ENCODE measurements at places on chromosomes 11 and 22.

- no peak for DNase-seq
Observed at GRCh38 chr11:117851852-117852251, 24.6 kb downstream of the FXYD6 start.

DNA sequence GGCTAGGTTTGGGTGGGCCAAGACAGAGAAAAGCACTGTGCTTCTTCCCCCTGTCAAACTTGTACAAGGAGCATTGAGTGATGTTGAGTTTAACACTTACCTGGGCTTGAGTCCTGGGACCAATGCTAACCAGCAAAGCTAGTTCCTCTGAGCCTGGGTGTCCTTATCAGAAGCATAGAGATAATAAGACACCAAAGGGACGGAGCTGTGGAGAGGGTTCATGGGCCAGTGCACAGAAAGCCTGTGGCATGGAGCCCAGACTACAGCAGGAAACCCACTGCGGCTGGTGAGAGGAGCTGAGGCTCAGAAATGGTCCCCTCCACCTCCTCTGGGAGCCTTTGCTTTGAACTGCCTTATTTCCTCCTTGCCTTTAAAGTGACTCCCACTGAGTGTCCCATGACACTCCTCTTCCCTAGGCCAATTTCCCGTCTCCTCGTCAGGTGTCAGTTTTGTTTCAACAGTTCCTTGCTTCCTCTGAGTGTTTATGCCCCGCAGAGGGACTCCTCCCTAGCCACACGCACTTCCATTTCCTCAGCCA lies 9.4 kb downstream of the SLCO2B1 start:
- no peak for DNase-seq

- DNase-seq: no peak
Observed at GRCh38 chr11:5441414-5441813, at the start of gene OR51I1. Gene OR51I1, minus strand, starts transcription at chr11:5441514. Its CDS starts 0 bp downstream, at chr11:5441514.

- no peak for DNase-seq
Observed at GRCh38 chr11:60899046-60899936, 7.1 kb downstream of the PRPF19 start.

GRCh38 chr22:17101475-17102296 lies 16.9 kb downstream of the IL17RA start:
- no peak for DNase-seq

DNA sequence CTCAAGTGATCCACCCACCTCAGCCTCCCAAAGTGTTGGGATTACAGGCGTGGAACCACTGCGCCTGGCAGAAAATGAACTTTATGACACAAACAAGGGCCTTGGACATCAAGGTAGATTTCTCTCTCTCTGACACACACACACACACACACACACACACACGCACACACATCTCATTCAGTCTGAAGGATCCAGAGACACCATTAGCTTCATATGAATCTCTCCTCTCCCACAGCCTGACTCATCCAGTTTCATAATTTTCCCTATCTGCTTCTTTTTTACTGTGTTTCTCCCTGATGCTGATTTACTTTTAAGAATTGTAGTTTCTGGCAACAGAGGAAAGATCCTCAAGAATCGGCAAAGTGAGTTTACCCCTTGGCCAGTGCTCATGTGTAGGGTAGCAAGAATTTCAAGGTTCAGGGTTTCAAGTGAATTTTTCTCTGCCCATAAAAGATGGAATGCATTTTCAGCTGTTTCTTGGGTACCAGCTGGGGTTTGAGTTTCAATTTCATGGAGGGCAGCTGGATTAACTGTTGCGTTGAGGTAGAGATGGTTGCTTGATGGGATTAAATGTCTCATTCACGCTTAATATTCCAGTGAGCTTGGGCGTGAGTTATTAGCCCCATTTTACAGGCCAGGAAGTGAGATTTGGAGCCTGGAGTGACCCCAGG lies 3.5 kb downstream of the MYO18B start:
- DNase-seq: no peak

DNA sequence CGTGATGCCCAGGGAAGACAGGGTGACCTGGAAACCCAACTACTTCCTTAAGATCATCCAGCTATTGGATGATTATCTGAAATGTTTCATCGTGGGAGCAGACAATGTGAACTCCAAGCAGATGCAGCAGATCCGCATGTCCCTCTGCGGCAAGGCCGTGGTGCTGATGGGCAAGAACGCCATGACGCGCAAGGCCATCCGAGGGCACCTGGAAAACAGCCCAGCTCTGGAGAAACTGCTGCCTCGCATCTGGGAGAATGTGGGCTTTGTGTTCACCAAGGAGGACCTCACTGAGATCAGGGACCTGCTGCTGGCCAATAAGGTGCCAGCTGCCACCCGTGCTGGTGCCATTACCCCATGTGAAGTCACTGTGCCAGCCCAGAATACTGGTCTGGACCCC lies 43.5 kb upstream of the DAGLA start:
- no peak for DNase-seq

GRCh38 chr11:126793596-126793995 lies 207.0 kb downstream of the KIRREL3 start:
- no peak for DNase-seq

- no peak for DNase-seq
Observed at GRCh38 chr22:47197773-47198500, 435.5 kb downstream of the TBC1D22A start.

DNA sequence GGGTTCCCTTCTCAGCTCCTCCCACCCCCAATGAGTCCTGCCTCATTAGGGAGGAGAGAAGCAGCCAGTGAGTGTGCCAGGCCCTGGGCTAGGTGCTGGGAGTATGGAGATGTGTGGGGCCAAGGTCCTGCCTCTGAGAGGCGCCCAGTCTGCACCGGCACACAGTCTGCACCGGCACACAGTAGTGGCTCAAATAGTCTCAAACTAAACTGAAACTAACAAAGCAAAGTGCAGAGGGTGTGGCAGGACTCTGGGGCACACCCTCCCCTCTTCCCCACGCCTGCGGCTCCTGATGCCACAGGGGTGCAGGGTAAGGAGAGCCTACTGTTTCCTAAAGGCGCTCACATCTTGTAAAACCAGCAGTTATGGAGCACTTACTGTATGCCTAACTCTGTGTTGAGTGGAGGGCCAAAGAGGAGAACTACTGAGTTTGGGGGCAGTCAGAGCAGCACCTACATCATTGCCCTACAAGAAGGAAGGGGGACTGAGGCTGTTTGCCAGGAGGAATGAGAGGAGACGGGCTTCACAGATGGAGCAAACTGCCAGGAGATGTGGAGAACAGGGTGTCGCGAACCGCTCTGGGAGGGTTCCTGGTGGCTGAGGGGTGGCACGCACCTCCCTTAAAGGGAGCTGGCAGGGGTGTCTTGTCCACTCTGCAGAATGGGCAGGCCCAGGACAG lies 939 bp upstream of the SH3BP1 start:
- DNase-seq: no peak

DNA sequence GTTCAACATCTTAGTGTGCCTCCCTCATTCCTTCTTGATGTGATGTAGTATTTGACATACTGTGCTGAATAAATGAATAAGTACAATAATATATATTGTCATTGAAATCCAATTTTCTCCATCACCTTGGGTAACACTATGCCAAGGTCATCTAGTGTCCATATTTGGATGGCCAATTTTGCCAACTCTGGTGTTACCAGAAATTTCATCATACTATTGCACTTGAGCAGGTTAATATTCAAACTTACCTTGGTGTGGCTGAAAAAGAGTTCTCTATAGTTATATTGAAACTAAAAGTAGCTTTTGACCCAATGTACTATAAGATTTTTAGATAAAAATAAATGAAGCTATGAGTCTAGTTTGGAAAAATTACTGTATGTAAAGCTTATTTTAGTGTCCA lies 98.2 kb upstream of the SLC6A5 start:
- DNase-seq: no peak

DNA sequence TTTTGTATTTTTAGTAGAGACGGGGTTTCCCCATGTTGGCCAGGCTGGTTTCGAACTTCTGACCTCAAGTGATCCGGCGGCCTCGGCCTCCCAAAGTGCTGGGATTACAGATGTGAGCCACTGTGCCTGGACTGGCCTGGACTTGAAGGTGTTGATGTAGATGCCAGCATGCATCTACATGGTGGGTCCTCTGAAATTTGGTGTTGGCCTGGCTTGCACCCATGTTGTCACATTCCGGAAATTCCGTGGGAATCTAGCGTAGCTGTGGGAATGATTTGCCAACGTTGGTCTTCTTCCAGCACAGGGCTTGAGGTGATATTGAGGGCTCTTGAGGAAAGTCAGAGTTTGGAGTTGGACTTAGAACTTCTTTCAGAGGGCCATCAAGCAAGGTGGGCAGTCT lies 6.5 kb downstream of the PACS1 start:
- no peak for DNase-seq

- no peak for DNase-seq
Observed at GRCh38 chr22:37621352-37621860, 12.8 kb downstream of the GGA1 start.

DNA sequence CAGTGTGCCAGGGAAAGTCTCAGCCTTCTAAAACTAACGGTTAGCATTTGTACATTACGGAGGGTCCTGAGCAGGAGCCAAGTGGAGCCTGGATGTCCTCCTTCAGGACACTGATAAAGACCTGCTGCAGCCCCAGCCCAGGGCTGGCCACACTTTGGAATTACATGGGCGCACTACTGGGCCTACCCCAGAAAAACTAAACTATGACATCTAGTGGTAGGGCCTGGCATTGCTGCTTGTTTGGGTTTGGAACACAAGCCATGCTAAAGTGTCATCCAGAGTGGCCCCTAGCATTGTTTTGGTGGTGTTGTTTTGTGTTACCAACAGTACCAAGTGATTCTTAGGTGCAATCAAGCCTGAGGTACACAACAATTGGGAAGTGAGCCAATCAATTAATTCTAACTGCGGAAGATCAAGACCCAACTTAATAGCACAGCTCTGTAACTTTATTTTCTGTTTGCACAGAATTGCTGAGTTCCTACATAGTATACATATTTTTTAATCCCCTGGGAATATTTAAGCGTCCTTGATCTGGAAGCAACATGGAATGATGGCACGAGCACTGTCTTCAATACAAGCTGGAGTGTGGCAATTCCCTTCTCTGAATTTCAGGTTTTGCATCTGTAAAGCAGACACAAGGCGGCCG lies 340.7 kb downstream of the LARGE1 start:
- no peak for DNase-seq

DNA sequence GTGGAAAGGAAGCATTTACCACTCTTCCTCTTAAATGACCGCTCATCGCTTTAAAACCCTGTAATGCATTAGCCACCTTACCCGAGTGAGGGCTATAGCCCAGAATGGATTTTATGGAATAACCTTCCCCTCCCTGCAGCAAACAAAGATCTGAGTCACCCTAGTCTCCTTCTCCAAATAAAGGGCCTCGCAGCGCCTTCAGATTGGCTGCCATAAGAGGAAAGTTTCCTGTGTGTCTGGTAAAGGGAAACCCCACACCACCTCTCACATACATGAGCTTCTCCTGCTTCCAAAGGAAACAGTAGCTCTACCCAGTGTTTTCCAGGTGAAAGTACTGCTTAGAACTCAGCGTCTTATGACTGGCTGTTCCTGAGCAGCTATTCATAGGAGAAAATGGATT lies 47.8 kb downstream of the PPP2R1B start:
- no peak for DNase-seq

- no peak for DNase-seq
Observed at GRCh38 chr11:62491571-62492329, 54.9 kb downstream of the AHNAK start.

- no peak for DNase-seq
Observed at GRCh38 chr11:47329987-47330931, 22.2 kb downstream of the MYBPC3 start.

GRCh38 chr11:12288931-12289666 lies 88.3 kb upstream of the PARVA start:
- DNase-seq: no peak

All from stimulated activated CD8-positive, alpha-beta memory T cell treated with anti-CD3 and anti-CD28 coated beads, Interleukin-4, amount 100 ng/mL, for 1 hour (primary cell).